ENCODE measurements at places on chromosomes 3 and 15.

- no peak for DNase-seq
Measured at GRCh38 chr15:50143255-50143860, 24.3 kb upstream of the ATP8B4 start.

DNA sequence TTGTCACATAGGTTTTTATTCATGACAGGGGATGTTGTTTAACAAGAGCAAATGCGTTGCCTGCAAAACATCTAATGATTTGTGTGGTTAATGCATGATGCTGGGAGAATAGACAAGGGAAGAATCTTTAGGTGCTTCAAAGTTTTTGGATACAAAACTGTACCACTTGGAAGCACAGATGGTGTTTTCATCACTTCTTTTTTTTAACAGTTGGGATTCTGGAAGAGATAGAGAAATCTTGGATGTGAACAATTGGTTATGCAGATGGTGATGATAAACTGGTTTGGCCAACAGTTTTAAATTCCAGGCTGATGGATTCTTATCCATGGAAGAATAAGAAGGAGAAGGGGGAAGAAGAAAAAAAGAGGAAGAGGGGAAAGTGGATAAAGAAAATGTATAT, 379.4 kb downstream of the KCNH8 start:
- no peak for DNase-seq

- no peak for DNase-seq
Measured at GRCh38 chr3:113659101-113659541, 37.3 kb downstream of the USF3 start.

- no peak for DNase-seq
Measured at GRCh38 chr3:129122412-129123011, 908 bp upstream of the RAB43 start.

- DNase-seq: no peak
Measured at GRCh38 chr3:152581951-152582350, 253.0 kb upstream of the P2RY1 start.

DNA sequence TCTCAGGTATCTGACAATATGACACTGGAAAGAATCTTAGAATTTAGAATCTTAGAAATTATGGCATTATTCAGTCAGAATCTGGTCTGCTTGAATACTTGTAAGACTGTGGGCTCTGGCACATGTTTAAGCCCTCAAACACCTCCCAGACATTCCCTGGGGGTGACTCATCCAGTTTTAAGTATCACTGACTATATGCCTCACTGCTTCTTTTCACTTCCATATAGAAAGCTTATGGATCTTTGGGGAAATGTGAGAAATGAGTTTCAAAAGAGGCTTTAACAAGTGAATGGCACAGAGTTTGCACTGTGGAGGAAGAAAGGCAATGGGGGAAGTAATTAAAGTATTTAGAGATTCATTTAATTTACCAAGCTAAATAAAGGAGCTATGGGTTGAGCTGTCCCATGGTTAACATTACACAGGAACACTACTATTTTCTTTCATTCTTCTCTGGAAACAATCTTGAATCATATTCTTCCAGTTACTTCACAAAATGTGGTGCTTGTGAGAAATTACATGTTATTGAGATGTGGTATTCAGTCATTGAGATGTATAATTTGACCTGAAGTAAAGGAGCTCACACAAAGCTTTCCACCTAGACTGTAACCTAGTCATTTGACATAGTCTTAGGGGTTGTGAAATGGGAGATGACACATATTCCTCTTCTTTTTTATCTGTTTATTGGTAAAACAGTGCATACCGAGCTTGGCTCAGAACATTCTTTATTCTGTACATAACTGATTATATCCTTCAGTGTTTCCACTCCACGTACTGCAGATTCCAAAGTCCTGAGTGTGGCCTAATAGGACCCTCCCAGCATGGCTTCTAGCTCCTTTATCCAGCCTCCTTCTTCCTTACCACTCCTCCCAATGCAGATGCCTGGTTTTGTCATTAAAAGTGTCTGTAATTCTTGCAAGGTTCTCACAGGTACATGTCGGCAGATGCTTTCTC, 544.6 kb upstream of the NECTIN3 start:
- DNase-seq: no peak

- no peak for DNase-seq
Measured at GRCh38 chr3:23685541-23686258, 120.1 kb upstream of the UBE2E1 start.

DNA sequence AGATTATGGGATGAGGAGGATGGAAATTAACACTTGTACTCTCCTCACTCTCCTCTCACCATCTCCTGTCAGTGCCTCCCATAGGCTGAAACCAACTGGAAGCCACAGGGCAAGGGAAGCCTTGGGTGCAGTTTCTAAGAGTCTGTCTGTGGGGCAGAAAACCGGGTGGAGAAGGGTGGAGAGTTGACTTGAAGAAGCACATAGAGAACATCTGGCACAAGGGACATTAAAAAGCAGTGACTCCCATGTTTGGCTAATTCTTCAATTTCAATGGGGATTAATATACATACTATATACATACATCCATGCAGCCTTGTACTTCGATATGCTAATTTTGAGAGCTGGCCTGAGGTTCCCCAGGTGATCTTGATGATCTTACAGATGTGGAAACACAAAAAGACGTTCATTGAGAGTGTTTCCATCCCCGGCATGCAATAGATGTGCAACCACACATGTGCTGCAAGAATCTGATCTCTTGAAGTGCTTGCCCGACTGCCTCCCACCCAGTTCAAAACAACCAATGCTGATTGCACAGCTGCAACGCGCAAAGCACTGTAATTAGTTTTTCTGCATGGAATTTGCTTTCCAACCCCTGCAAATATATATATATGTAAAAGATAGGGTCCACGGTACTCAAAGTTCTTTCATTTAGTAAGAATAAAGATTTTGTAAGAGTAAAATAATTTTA, 121.9 kb upstream of the TMC3 start:
- no peak for DNase-seq

DNA sequence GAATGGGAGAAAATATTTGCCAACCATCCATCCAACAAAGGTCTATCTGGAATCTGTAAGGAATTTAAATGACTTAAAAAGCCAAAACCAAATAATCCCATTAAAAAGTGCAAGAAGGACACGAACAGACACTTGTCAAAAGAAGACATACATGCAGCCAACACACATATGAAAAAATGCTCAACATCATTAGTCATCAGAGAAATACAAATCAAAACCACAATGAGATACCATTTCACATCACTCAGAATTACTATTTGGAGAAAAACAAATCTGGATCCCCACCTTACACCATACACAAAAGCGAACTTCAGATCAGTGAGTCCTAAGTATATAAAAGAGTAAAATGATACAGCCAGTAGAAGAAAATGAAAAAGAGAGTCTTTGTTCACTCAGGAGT, 58.6 kb upstream of the MNS1 start:
- DNase-seq: no peak

DNA sequence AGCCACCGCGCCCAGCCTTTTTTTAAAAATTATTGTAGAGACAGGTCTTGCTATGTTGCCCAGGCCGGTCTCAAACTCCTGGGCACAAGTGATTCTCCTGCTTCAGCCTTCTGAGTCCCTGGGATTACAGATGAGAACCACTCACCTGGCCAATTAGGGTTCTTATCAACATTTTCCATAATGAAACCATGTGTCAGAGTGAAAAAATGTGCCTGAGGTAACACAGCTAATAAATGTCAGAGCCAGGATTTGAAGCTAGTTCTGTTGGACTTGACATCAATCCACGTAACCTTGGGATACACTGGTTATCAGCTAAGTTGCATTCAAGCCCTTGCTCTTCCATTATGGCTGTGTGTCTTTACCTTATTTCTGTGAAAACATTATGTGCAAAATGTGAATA, 29.1 kb downstream of the CHST14 start:
- no peak for DNase-seq

DNA sequence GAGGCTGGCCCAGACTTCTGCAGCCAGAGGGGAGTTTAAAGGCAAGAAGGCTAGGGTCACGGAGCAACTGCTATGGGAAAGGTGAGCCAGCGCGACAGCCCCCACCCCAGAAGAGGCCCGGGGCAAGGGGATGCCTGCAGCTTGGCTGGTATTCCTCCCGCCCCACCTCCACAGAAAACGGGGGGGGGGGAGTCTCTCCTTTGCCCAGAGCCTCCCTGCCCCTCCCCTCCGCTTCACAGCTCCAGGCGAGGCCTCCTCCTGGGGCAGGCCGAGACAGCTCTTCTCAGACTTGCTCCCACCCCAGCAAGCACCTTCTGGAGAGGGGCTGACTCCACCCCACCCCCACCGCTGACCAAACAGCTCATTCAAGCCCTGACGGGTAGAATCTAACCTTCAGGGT, 13.4 kb downstream of the ANP32A start:
- no peak for DNase-seq

GRCh38 chr15:99615460-99615859, 49.7 kb downstream of the MEF2A start:
- DNase-seq: no peak

GRCh38 chr15:65793818-65794104, 1.7 kb upstream of the DENND4A start:
- DNase-seq: no peak

DNA sequence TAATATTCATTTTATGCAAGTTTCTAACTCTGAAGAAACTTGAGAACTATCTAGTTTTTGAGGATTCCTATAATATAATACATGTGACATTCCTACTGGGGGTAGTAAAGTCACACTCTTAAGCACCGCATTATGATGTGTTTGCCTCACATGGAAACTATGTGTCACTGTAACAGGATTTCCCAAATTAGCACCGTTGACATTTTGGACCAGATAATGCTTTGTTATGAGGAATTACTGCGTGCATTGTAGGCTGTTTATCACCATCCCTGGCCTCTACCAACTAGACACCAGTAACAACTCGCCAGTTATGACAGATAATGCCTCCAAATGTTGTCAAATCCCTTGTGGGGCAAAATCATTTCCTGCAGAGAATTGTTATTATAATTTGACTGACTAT, 267.8 kb downstream of the RAP2B start:
- no peak for DNase-seq

GRCh38 chr3:37816271-37816670, 45.4 kb upstream of the CTDSPL start:
- DNase-seq: no peak

DNA sequence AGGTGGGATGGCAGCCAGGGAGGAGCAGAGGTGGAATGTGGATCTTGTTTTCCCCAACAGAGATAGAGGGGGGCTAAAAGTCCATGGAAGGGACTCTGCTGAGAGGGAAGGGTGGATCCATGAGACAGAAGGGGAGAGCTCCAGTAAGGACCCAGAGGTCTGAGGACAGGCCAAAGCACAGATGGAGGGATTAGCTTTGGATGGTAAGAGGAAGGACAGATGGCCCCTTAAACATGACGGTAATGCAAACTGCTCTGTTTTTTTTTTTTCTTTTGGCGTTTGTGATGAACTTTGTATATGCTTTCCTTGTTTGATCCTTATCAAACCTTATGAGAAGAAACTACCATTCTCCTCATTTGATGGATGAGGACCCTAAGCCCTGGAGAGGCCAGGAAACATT, 96.2 kb downstream of the IGF1R start:
- DNase-seq: no peak

GRCh38 chr3:98326945-98327344, 26.7 kb upstream of the OR5K4 start:
- no peak for DNase-seq

DNA sequence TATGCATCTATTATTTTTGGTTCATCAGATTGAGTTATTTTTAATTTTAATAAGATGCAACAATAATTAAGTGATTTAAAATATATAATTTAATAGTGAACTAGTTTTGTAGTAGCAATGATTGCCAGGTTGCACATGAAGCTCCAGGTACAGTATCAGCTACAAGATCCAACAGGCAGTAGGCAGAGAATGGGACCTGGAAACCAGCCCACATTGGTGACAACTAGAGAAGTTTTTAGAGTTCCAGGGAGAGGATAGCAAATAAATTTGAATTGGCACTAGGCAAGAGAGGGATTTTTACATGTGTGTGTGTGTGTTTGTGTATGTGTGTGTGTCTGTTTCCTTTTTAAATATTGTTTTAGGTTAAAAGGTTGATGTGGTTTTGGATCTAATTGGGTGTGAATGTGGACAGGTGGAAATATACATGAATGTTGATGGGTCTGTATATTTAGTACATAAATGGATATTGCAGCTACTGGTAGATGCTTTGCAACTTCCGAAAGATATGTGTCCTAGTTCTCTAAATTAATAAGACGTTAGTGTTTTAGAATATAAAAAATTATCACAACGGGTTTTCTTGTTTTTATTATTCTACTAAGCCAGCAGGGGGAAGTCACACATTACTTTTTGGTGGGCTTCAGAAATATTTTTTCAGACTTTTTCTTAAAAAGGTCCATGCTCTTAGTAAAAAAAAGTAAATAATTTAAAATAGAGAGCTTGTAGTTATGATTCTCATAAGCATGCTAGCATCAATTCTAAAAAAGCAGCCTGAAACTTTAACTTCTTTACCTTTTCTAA, 110.1 kb upstream of the GBE1 start:
- no peak for DNase-seq

- DNase-seq: no peak
Measured at GRCh38 chr3:193573403-193574191, 18.9 kb upstream of the ATP13A4 start.

DNA sequence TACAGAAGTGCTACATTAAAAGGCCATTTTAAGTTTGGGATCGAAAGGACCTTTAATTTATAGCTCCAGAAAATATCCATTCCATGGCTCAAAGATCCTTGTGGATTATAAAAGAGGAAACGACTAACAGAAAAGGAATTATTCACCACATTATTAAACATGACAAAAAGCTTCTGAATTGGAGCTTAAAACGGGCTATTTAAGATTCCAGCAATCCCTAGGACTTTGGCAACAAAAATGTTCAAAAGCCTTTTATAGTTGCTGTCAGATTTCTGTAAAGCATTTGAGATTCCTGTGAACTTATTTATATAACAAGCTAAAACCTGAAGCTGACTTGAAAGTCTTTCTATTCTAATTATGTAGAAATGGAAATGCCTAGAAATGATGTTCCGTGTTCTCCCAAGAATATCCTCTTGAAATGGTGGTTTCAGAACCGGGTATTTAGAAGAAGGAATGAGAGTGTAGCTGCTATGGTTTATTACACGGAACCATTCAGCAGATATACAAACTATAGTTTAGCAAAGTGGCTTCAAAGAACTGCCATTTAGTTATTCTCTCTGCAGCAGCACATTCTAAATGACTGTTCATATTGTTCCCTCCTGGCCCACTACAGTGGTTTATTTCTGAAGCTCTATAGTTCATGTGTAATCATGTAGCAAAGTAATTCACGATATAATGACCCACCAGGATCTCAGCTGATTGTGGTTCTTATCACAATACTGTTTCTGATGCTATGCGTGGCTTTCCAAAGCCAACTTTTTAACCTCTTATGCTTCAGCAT, 961.7 kb downstream of the FHIT start:
- DNase-seq: no peak

DNA sequence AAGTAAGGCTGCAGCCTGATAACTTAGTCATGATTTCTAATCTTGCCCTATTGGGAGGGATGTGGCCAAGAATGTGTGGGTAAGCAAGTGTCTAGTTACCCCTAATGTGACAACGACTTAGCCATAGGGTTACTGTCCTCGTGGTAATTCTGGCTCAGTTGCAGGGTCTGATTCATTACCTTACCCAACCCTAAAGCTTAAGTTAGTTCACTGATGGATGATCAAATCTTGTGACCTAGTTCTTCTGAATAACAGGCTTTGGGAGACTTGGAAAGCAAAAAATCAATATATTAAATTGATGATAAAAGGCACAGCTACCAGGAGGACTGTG, 1.6 kb upstream of the INTS14 start:
- no peak for DNase-seq
